ENCODE measurements at places on chromosomes 4 and X. TPM values are rescaled to one million over a fixed set of nuclear protein-coding genes. Genes with fewer than 3 reads are reported as not detected.

- no peak overlapping the region for H3K27ac ChIP-seq
- H3K27me3 ChIP-seq = no peaks in the 10 kb centered on the region
- H3K4me1 ChIP-seq = peaks cover 10% of the 10 kb centered on the region
- no peak for DNase-seq
- no peak overlapping the region for H3K4me3 ChIP-seq
Measured at GRCh38 chrX:120457766-120458180, 11.3 kb downstream of the LAMP2 start.

DNA sequence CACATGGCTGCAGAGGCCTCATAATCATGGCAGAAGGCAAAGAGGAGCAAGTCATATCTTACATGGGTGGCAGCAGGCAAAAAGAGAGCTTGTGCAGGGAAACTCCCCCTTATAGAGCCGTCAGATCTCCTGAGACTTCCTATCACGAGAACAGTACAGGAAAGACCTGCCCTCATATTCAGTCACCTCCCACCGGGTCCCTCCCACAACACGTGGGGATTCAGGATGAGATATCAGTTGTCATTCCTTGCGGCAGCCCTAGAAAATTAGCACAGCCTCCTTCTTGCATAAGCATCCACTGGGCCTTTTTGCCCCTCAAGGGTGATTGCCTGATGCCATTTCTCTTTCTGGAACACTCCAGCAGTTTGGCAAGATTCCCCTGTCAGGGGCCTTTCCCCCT, 61.7 kb upstream of the STX18 start:
- H3K4me1 ChIP-seq = peaks cover 64% of the 10 kb centered on the region
- no peaks in the 10 kb centered on the region for H3K36me3 ChIP-seq
- H3K4me3 ChIP-seq = no peak overlapping the region
- no peak overlapping the region for H3K27ac ChIP-seq

- H3K27ac ChIP-seq = no peak overlapping the region
- no peak overlapping the region for H3K4me3 ChIP-seq
- H3K4me1 ChIP-seq = peaks cover 46% of the 10 kb centered on the region
- no peaks in the 10 kb centered on the region for H3K27me3 ChIP-seq
- H3K36me3 ChIP-seq = no peaks in the 10 kb centered on the region
Measured at GRCh38 chrX:110118530-110118929, 115.6 kb downstream of the TMEM164 start.

GRCh38 chrX:45274576-45274975, 73.9 kb upstream of the DIPK2B start:
- no peaks in the 10 kb centered on the region for H3K4me1 ChIP-seq
- no peak overlapping the region for H3K27ac ChIP-seq
- no peak for DNase-seq
- H3K27me3 ChIP-seq = no peaks in the 10 kb centered on the region
- H3K36me3 ChIP-seq = no peaks in the 10 kb centered on the region

- H3K4me1 ChIP-seq = peaks cover 9% of the 10 kb centered on the region
- no peak overlapping the region for H3K27ac ChIP-seq
- H3K27me3 ChIP-seq = no peaks in the 10 kb centered on the region
- H3K4me3 ChIP-seq = no peak overlapping the region
- no peak for DNase-seq
- H3K36me3 ChIP-seq = no peaks in the 10 kb centered on the region
Measured at GRCh38 chrX:130082244-130083106, 27.8 kb downstream of the ELF4 start.

GRCh38 chrX:1673337-1673736, 58.5 kb downstream of the ASMT start:
- no peak overlapping the region for H3K27ac ChIP-seq
- H3K4me3 ChIP-seq = no peak overlapping the region
- no peaks in the 10 kb centered on the region for H3K36me3 ChIP-seq
- no peaks in the 10 kb centered on the region for H3K4me1 ChIP-seq

FMR1NB gene
- not detected for total RNA-seq

DNA sequence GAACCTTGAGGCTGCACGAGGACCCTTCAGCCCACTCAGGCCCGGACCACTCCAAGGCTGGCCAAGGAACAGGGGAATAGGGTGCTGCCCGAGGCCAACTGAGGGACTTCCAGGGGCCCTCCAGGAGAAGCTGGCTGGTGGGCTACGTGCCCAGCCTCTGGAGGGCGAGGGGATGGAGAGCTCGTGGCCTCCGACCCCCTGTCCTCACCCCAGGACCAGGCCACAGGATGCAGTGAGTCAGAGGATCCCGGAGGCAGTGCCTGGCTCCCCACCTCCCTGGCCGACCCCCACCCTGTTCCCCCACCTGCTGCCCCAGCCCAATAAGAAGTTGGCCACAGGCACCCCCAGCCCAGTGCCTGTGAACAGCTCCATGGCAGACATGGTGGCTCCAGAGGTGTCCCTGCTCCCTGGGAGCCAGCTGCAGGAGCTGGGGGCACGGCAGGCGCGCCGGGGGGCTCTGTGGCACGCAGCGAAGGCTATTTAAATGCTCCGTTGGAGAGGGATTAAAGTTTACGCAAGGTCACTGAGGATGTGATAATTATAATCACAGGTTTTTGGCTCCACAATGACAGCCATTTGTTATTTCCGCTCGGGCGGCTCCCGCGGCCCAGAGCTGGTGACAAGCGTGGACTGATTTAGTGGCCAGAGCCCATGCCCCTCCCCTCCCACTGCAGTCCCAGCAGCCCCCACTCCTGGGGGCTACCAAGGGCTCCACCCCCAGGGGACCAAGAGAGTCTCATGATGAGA, 95.7 kb upstream of the NKX1-1 start:
- no peak overlapping the region for H3K4me3 ChIP-seq
- peaks cover 8% of the 10 kb centered on the region for H3K4me1 ChIP-seq
- no peaks in the 10 kb centered on the region for H3K36me3 ChIP-seq
- no peak for DNase-seq
- no peak overlapping the region for H3K27ac ChIP-seq

RTL3 gene
- total RNA-seq = not detected

DNA sequence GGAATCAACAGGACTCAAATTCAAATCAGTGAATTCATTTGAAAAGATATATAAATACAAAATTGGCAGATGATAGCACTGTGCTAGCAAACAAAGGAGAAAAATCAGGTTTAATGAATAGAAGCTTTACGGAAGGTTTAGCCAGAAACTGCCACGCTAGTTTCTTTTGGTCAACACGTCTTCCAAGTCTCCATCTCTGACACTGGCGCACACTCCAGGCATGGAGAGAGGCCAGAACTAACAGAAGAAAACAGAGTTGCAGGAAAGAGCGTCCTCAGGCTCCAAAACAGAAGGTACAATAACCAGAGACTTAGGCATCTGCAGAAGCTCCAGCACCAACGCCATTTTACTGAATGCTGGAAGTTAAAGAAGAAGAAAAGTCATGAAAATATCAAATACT, 497.3 kb upstream of the FRG1 start:
- H3K4me1 ChIP-seq = no peaks in the 10 kb centered on the region
- no peak overlapping the region for H3K27ac ChIP-seq
- DNase-seq = no peak
- H3K36me3 ChIP-seq = no peaks in the 10 kb centered on the region

ZCCHC18 gene
- total RNA-seq = not detected

NPY2R gene
- not detected for total RNA-seq

All from HepG2 (cell line).